ENCODE measurements at places on chromosomes 6 and 20.

DNA sequence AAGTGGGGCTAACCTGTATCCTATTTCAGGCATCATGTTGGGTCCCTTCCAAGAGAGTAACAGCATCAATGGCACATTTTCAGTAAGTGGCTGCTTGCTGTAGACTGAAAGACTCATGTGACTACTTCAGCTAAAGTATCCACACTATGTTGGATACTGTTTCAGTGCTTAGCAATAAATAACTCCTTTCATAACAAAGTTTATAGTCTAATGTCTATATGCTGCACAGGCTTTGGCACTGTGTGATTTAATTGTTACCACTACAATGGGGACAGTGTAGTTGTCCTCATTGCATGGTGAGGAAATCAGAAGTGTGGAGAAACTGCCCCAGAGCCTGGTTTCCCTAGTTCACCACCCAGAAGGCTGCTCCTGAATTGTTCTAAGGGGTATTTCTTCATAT, 318.0 kb upstream of the PTCHD4 start:
- no peaks in the 10 kb centered on the region for H3K27me3 ChIP-seq
- H3K36me3 ChIP-seq: no peaks in the 10 kb centered on the region
- DNase-seq: no peak
- no peak overlapping the region for H3K27ac ChIP-seq
- no peak overlapping the region for H3K4me3 ChIP-seq

DNA sequence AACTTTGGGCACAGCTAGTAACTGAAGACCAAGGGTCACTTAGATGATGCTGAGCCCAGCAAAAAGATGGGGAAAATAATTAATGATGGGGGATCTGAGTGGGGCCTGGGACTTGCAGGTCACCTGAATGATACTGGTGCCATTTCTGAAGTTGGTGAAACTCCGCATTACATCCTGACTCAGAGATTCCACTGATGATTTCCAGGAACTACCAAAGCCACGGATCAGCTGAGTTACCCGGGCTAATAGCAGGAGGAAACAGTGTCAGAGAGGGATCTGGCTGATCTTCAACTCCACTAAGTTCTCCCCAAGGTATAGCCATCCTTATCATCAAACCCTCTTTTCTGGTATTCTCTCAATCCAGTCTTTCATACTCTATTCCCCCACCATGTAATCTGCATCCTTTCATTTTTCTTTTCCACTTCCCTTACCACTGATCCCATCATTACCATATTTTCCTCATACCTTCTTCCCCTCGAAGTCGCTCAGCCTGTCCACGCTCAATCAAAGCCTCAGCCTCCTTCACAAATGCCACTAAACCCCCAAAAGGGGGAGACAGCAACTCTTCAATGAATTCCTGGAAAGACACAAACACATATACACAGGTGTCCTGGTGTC, 20.2 kb downstream of the VPS52 start:
- H3K27ac ChIP-seq: no peak overlapping the region
- no peak for DNase-seq
- peaks cover 18% of the 10 kb centered on the region for H3K27me3 ChIP-seq
- peaks cover 18% of the 10 kb centered on the region for H3K36me3 ChIP-seq
- H3K4me3 ChIP-seq: no peak overlapping the region

DNA sequence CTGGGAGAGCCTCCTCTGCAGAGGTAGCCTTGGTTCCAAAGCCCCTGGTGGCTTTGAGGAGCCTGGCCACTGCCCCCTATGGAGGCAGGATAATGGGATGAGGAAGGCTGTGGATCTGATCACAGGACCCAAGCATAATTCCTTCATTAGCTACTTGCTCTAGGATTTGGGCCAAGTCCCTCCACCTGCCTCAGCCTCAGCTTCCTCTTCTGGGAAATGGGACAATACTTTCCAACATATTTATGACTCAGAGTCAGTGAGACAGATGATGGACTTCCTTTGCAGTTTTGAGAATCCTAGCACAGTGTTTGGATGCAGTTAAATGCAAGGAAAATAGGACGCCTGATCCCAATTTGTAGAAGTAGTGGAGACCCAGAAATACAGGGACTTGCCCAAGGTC, 63.8 kb upstream of the MYL9 start:
- no peak for DNase-seq
- no peaks in the 10 kb centered on the region for H3K27me3 ChIP-seq
- H3K4me3 ChIP-seq: no peak overlapping the region
- no peak overlapping the region for H3K27ac ChIP-seq
- H3K4me1 ChIP-seq: peaks cover 7% of the 10 kb centered on the region
- H3K36me3 ChIP-seq: peaks cover 30% of the 10 kb centered on the region

- no peaks in the 10 kb centered on the region for H3K4me1 ChIP-seq
- no peak overlapping the region for H3K4me3 ChIP-seq
- no peaks in the 10 kb centered on the region for H3K36me3 ChIP-seq
- DNase-seq: peak; percentile 28
Observed at GRCh38 chr20:24955045-24955444, 6.0 kb downstream of the CST7 start.

- DNase-seq: no peak
- H3K27me3 ChIP-seq: no peaks in the 10 kb centered on the region
- no peak overlapping the region for H3K27ac ChIP-seq
- H3K36me3 ChIP-seq: no peaks in the 10 kb centered on the region
- no peaks in the 10 kb centered on the region for H3K4me1 ChIP-seq
- no peak overlapping the region for H3K4me3 ChIP-seq
Observed at GRCh38 chr6:2823104-2823850, 18.4 kb downstream of the SERPINB1 start.

GRCh38 chr6:75115481-75115880, 90.4 kb downstream of the COL12A1 start:
- H3K4me3 ChIP-seq: no peak overlapping the region
- no peaks in the 10 kb centered on the region for H3K27me3 ChIP-seq
- H3K27ac ChIP-seq: no peak overlapping the region
- H3K36me3 ChIP-seq: no peaks in the 10 kb centered on the region

DNA sequence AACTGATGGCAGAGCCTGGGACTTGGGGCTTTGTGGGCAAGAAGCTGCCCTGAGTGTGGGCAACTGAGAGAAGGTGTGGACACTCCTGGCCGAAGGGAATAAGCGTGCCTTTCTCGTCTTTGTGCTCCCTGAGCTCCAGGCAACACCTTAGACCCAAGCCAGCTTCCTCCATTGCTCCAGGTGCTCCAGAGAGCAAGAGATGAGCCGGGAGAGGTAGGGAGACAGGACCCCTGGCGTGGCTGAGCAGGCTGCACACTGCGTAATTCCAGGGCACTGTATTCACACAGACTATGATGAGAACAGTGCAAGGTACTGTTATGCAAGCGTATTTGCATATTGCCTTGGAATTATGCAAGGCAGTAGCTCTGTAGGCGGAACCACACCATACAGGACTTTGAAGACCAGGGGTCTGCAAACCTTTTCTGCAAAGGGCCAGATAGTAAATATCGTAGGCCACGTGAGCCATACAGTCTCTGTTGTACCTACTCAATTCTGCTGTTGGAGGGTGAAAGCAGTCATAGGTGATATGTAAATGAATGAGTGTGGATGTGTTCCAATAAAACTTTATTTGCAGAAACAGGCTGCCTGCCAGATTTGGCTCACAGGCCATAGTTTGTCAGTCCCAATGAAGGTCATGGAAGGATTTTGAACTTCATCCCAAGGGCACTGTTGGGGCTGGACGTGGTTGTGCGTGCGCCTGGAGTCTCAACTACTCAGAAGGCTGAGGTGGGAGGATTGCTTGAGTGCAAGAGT, 42.1 kb upstream of the FAM83D start:
- H3K36me3 ChIP-seq: no peaks in the 10 kb centered on the region
- no peak overlapping the region for H3K27ac ChIP-seq
- H3K27me3 ChIP-seq: no peaks in the 10 kb centered on the region
- DNase-seq: no peak
- no peaks in the 10 kb centered on the region for H3K4me1 ChIP-seq
- H3K4me3 ChIP-seq: no peak overlapping the region

- H3K36me3 ChIP-seq: no peaks in the 10 kb centered on the region
- H3K4me3 ChIP-seq: no peak overlapping the region
- no peak for DNase-seq
- H3K27me3 ChIP-seq: no peaks in the 10 kb centered on the region
- no peaks in the 10 kb centered on the region for H3K4me1 ChIP-seq
- H3K27ac ChIP-seq: no peak overlapping the region
Observed at GRCh38 chr6:140382355-140382754, 1007.9 kb upstream of the CITED2 start.

GRCh38 chr6:22281341-22282085, 15.3 kb downstream of the PRL start:
- H3K27ac ChIP-seq: no peak overlapping the region
- peaks cover 2% of the 10 kb centered on the region for H3K4me1 ChIP-seq
- no peak for DNase-seq
- H3K36me3 ChIP-seq: no peaks in the 10 kb centered on the region
- no peaks in the 10 kb centered on the region for H3K27me3 ChIP-seq

DNA sequence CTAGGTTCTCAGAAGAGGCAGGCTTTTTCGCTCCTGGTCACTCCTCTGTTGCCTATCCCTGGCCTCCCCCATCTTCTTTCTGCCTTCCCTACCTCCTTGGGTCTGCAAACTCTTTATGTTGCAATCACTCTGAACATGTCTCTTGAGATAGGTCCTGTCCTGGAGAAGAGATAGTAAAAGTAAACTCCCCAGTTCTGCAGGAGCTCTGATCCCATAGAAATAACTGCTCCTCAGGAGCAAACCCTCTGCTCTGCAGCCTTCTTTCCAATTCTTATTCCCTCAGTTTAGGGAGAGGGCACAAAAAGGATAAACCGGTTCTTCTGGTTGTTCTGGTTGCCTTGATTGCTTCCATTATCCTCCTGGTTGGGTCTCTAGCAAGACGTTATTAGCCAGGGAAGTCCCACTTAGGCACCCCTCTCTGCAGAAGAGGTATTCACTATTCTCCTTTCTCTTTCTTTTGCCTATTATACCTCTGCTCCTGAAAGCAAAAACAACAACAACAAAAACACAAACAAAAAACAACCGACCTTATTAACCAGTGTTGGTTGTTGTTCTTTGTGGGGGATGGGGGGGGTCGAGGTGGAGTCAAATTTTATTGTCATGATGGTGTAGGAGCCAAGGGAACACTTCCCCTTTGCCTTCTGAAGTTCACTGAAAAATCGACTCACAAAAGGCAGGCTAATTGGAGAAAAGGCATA, 973 bp downstream of the TRIM38 start:
- no peaks in the 10 kb centered on the region for H3K36me3 ChIP-seq
- no peak overlapping the region for H3K4me3 ChIP-seq
- DNase-seq: peak; percentile 51

- no peaks in the 10 kb centered on the region for H3K36me3 ChIP-seq
- H3K4me1 ChIP-seq: no peaks in the 10 kb centered on the region
- H3K27me3 ChIP-seq: no peaks in the 10 kb centered on the region
- no peak overlapping the region for H3K27ac ChIP-seq
- no peak for DNase-seq
Observed at GRCh38 chr6:37673436-37673835, 24.2 kb downstream of the MDGA1 start.

DNA sequence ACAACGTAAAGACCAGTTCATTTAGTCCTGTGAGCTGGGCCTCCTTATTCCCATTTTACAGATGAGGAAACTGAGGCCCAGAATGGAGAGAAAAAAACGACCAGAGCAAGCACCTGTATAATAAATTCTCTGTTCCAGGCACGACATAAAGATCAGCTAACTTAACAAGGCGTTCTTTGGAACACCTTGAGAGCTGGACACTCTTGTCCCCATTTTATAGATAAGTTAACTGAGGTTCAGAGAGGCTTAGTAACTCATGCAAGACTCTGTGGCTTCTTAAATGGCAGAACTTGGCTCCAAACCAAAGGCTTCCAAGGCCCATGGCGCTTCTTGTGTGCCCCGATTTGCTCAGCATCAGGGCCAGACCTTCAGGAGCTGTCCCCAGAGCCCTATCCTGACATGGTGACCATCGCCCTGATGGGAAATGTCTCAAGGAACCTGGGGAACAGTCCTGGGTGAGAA, 142.1 kb downstream of the VEGFA start:
- H3K27ac ChIP-seq: no peak overlapping the region
- no peaks in the 10 kb centered on the region for H3K27me3 ChIP-seq
- no peak overlapping the region for H3K4me3 ChIP-seq
- peaks cover 19% of the 10 kb centered on the region for H3K4me1 ChIP-seq

GRCh38 chr20:62590309-62591121, 51.8 kb upstream of the SLCO4A1 start:
- no peaks in the 10 kb centered on the region for H3K36me3 ChIP-seq
- H3K27me3 ChIP-seq: no peaks in the 10 kb centered on the region
- no peak overlapping the region for H3K4me3 ChIP-seq
- DNase-seq: no peak
- no peak overlapping the region for H3K27ac ChIP-seq

All from endodermal cell (in vitro differentiated cells).